ENCODE measurements at places on chromosomes 4 and X.

DNA sequence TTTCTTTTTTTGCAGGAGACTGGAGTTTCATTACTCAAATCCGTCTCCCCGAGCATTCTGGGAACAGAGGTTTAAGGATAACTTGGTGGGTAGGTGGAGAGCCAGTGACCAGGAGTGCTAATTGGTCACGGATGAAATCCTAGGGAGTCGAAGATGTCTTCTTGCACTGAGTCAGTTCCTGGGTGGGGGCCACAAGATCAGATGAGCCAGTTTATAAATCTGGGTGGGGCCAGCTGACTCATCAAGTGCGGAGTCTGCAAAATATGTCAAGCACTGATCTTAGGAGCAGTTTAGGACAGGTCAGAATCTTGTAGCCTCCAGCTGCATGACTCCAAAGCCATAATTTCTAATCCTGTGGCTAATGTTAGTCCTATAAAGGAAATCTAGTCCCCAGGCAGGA lies 741.3 kb downstream of the PCDH7 start:
- no peak for DNase-seq

- DNase-seq = no peak
These were observed 680.4 kb downstream of the DMD start for GRCh38 chrX:32530802-32531403.

DNA sequence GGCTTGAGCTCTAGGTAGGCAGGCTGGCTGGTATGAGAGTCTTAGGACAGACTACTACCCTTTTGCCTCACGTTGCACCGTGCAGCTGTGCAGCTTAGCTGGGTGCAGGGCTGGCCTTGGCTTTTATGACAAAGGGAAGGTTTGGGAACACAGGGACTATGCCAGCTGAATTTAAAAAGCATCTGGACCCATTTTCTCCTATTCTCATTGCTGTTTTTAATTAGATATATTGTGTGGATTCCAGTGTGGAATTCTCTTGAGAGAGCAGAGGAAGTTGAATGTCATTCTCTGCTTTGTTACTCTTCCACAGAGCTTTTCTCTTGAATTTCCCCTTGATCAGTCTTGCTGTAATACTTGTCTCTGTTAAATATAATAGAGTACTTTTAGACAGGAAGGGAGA lies 192.7 kb downstream of the ZNF330 start:
- no peak for DNase-seq

DNA sequence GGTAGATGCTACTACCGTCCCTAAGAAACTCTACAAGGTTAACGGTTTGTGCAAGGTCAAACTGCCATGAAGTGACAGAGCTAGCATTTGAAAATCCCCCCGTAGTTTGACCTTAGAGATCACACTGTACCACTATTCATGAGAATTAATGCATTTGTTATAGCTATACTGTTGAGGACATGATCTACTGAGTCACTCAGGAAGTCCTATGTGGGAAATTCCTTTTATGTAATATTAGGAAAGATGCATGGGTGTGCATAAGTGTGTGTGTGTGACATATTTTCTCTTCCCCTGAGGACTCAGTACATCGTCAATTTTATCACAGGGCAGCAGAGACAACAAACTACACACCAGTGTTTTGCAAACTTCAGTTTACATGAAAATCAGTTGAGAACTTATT lies 141.1 kb downstream of the FBXW7 start:
- DNase-seq = no peak

- DNase-seq = no peak
These were observed 1.5 kb upstream of the IL13RA2 start for GRCh38 chrX:115018944-115019343.

- DNase-seq = no peak
These were observed 4.7 kb upstream of the NEUROG2 start for GRCh38 chr4:112520598-112521122.

- DNase-seq = no peak
These were observed 413.2 kb upstream of the TECRL start for GRCh38 chr4:64822405-64822804.

DNA sequence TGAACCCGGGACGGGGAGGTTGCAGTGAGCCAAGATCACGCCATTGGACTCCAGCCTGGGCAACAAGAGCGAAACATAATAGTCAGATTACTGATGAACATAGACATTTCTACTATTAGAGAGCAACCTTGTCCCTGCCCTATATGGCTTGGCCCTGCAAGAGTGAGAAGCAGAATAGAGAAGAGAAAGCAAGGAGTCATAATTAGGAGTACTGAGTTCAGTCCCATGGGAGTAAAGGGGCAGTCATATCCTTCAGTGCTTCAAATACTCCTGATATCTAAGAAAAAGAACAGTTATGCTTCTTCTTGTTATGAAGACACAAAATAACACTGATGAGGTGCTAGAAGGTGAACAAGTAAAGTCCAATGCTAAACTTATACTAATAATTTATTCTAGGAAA lies 33.8 kb downstream of the CLDN2 start:
- no peak for DNase-seq

- no peak for DNase-seq
These were observed 246.1 kb downstream of the NR3C2 start for GRCh38 chr4:148196164-148196563.

DNA sequence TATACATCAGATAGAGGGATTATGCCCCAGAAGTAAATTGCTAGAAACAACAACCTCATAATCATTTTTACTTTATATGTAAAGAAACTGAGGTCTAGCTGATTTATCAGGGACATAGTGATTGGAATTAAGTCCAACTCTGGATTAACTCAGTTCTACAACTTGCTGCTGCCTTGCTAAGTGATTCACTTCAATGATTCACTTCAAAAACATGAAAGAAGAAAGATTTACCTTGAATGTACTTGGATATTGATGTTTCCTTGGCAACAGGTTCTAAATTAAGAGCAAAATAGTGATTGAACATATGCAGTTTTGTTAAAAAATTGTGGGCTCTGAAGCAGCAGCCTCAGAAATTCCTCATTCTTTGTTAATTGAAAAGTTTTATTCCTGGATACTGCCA lies 99.8 kb upstream of the H2AZ1 start:
- DNase-seq = no peak

DNA sequence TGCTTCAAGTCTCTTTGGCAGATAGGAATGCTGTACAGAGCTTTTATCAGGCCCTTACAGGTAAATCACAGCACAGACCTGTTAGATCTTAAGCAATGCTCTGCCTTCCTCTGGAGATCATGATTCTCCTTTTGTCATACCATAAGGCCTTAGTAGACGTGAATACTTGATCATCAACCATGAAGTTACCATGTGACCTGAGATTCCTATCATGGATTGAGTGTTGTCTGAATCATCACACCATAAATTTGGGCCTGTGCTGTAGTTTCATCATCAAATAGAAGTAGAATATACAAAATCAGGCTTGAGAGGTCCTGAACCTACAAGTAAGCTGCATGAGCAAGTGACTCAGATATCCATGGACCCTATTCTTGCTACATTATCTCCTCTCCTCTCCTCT lies 466.8 kb upstream of the INTU start:
- no peak for DNase-seq
